ENCODE measurements at places on chromosomes 7 and 10.
A peak's percentile ranks its signal among the peaks of the same experiment; 100 is the strongest.

GRCh38 chr10:98556061-98556460 lies 109.3 kb upstream of the HPS1 start:
- DNase-seq = no peak

DNA sequence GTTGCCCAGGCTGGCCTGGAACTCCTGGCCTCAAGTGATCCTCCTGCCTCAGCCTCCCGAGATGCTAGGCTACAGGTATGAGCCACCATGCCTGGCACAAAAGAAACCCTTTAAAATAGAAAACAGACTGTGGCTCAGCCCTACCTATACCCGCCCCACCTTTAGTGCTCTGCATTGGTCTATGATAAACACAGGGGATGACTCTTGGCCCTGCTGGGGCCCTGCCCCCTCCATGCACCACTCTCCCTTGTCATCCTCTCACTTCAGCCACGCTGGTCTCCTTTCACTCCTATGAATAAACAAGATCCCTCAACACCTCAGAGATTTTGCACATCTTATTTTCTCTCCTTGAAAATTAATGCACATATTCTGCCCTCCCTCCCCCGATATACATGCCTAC lies 251.4 kb upstream of the KLF14 start:
- no peak for DNase-seq

DNA sequence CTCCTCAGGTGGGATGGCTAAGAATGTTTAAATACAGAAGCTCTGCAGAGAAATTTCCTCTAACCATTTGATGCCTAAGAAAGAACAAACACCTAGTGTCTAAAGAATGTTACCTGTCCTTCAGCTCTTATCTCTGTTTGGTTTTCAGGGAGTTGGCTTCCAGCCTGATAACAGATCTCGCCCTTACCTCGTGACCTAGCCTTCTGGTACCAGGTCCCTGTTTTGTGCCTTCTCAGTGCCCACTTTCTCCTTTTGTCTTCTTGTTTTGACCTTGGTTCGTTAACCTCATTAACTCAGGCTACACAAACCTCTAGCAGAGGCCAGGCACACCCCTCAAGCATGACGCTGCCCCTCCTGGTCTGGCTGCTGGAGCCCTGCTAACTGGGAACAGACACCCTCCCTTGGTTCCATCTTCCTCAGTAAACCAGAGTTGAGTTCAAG lies 16.1 kb upstream of the RAB11FIP2 start:
- DNase-seq = no peak

- no peak for DNase-seq
Measured at GRCh38 chr7:128932862-128933179, 4.9 kb upstream of the IRF5 start.

DNA sequence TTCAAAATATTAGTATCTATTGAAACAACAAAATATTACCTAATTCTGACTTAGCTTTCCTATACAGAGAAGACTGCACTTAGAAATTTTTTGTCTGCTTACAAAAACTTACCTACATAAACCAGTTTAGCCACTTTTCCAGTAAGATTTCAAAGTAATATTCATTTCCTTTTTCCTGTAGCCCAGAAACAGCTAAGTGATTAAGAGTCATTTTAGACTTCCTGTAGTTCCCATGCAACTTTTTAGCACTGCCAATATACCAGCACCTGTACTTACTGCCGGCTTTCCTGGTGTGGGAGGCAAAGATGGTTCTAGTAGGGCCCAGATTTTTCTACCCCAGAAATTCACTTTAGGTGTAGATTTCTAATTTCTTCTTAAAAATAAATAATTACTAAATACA lies 21.8 kb downstream of the NT5C2 start:
- peak; percentile 56 for DNase-seq

DNA sequence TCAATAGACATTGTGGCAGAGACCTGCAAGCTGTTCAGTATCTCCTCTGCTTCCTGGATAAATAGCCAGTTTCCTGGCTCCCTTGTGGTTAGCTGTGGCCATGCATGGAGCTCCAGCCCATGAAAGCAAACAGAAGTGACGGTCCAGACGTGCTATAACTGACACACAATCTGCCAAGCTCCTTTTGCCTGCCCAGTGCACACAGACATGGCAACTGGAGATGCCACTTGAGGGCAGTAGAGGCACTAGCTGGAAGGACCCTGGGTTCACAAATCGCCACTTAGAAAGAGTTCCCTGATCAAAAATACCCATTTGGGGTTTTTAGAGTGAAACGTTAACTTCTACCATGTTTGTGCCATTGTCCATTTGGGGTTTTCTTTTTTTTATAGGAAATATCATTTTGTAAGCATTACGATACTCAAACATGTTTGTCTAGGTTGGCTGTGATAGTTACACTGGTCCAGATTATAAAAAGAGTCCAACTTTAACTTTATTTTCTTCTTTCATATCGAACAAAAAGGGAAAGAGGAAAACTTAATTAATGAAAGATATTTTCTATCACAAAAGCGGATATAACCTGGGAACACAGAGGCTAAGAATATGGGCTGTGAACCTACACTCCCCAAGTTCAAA lies 31.3 kb downstream of the KIN start:
- DNase-seq = peak; percentile 37
